ENCODE measurements at places on chromosomes 7 and 10. TPM values are rescaled to one million over a fixed set of nuclear protein-coding genes. Genes with fewer than 3 reads are reported as not detected.

The ECHDC3 gene
- total RNA-seq = 9.3 TPM

The OR6V1 gene
- not detected for total RNA-seq

The SMO gene
- 70.0 TPM for total RNA-seq

The BTBD16 gene
- total RNA-seq = not detected

The CRTAC1 gene
- total RNA-seq = 0.46 TPM

The HSPB1 gene
- 175 TPM for total RNA-seq

The TMEM130 gene
- 1.7 TPM for total RNA-seq

The GBX1 gene
- not detected for total RNA-seq

GRCh38 chr10:118027397-118027796 lies 19.3 kb downstream of the RAB11FIP2 start:
- no peak for DNase-seq
- H3K36me3 ChIP-seq = no peaks in the 10 kb centered on the region
- no peaks in the 10 kb centered on the region for H3K27me3 ChIP-seq
- H3K4me1 ChIP-seq = no peaks in the 10 kb centered on the region
- H3K4me3 ChIP-seq = no peak overlapping the region
- H3K27ac ChIP-seq = no peak overlapping the region

- no peaks in the 10 kb centered on the region for H3K36me3 ChIP-seq
- no peak for DNase-seq
- no peaks in the 10 kb centered on the region for H3K27me3 ChIP-seq
- no peak overlapping the region for H3K4me3 ChIP-seq
- no peaks in the 10 kb centered on the region for H3K4me1 ChIP-seq
Observed at GRCh38 chr7:25527665-25528170, 299.4 kb upstream of the NPVF start.

DNA sequence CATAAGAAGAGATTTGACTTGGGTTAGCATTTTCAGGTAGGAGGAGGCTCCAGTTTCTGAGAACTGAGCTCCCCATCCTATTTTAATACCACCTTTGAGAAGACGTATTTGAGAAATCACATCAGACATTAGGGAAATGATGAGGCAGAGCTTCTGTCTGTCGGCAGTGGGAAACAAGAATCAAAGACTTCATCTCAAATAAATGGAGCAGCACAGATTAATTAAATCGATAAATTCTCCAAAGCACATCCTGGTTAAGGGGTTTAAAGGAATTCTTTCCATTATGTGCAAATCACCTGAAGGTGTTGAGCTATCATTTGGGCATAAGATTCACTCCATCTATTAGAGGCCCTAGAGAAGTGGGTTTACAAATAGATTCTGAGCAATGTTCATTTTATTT lies 7.6 kb downstream of the ADARB2 start:
- H3K4me3 ChIP-seq = no peak overlapping the region
- no peaks in the 10 kb centered on the region for H3K36me3 ChIP-seq
- DNase-seq = no peak
- no peak overlapping the region for H3K27ac ChIP-seq

GRCh38 chr7:74290981-74291441 lies 1.8 kb downstream of the CLIP2 start:
- H3K27ac ChIP-seq = no peak overlapping the region
- peaks cover 7% of the 10 kb centered on the region for H3K4me1 ChIP-seq
- DNase-seq = no peak
- peaks cover 10% of the 10 kb centered on the region for H3K36me3 ChIP-seq

- no peak overlapping the region for H3K4me3 ChIP-seq
- no peaks in the 10 kb centered on the region for H3K36me3 ChIP-seq
- H3K27me3 ChIP-seq = no peaks in the 10 kb centered on the region
- H3K27ac ChIP-seq = no peak overlapping the region
- H3K4me1 ChIP-seq = no peaks in the 10 kb centered on the region
Observed at GRCh38 chr10:24708081-24708480, 15.6 kb downstream of the ARHGAP21 start.

- no peak overlapping the region for H3K4me3 ChIP-seq
- H3K36me3 ChIP-seq = no peaks in the 10 kb centered on the region
- H3K27ac ChIP-seq = no peak overlapping the region
- H3K27me3 ChIP-seq = no peaks in the 10 kb centered on the region
- DNase-seq = no peak
Observed at GRCh38 chr10:121702351-121703320, 104.4 kb upstream of the FGFR2 start.

GRCh38 chr7:112140600-112140999 lies 65.6 kb downstream of the DOCK4 start:
- no peaks in the 10 kb centered on the region for H3K36me3 ChIP-seq
- DNase-seq = no peak
- no peaks in the 10 kb centered on the region for H3K27me3 ChIP-seq

- peaks cover 4% of the 10 kb centered on the region for H3K4me1 ChIP-seq
- peaks cover 9% of the 10 kb centered on the region for H3K36me3 ChIP-seq
- H3K27ac ChIP-seq = no peak overlapping the region
- no peak for DNase-seq
Observed at GRCh38 chr10:6603142-6604125, 23.4 kb upstream of the PRKCQ start.

- peaks cover 3% of the 10 kb centered on the region for H3K4me1 ChIP-seq
- no peaks in the 10 kb centered on the region for H3K36me3 ChIP-seq
- 0 out of 3 replicates have a peak overlapping the region, but pooled peaks have one; percentile 30 for H3K4me3 ChIP-seq
- peak; percentile 45 for DNase-seq
- no peak overlapping the region for H3K27ac ChIP-seq
Observed at GRCh38 chr10:86293396-86293791, 73.2 kb downstream of the GRID1 start.

DNA sequence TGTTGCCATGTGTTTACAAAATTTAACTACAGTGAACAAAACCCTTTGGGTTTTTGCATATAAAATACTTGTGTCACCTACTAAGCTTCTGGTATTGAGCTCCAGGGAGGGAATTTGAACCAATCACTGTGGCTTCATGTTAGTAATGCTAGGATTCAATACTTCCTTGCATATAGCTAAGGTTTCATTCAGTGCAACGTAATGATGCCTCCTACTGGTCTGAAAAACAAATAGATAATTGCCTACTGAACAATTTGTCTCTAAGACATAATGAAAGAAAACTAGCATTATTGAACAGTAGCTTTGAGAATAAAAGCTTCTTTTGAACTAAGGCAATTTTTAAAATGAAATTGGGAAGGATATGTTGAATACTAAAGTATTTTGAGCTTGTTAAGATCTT lies 244.4 kb downstream of the ZWINT start:
- H3K4me3 ChIP-seq = no peak overlapping the region
- no peaks in the 10 kb centered on the region for H3K36me3 ChIP-seq
- no peak for DNase-seq

- H3K4me1 ChIP-seq = no peaks in the 10 kb centered on the region
- no peak for DNase-seq
- H3K27ac ChIP-seq = no peak overlapping the region
- H3K36me3 ChIP-seq = no peaks in the 10 kb centered on the region
- no peaks in the 10 kb centered on the region for H3K27me3 ChIP-seq
Observed at GRCh38 chr10:87000491-87000890, 19.6 kb upstream of the FAM25A start.

GRCh38 chr7:106223156-106223555 lies 61.6 kb downstream of the NAMPT start:
- no peak overlapping the region for H3K4me3 ChIP-seq
- H3K27me3 ChIP-seq = no peaks in the 10 kb centered on the region
- H3K4me1 ChIP-seq = no peaks in the 10 kb centered on the region
- no peak for DNase-seq
- no peak overlapping the region for H3K27ac ChIP-seq

DNA sequence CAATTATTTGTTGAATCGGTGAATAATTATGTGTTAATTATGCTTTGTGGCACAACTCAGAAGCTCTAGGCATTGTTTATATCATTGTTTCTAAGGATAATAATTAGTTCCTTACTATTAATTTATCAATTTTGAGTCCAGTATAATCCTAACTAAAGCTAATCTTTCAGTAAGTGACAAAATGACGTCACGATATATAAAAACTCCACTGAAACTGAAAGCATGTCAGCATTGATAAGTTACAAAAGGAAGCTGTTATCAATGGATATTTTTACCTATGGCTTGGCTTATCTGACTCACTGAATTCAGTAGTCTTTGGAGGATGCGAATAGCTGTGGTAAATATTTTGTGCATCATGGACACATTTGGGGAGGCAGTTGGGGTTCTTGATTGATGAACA lies 793.1 kb downstream of the NXPH1 start:
- H3K36me3 ChIP-seq = no peaks in the 10 kb centered on the region
- H3K4me3 ChIP-seq = no peak overlapping the region
- H3K4me1 ChIP-seq = no peaks in the 10 kb centered on the region
- no peak for DNase-seq

DNA sequence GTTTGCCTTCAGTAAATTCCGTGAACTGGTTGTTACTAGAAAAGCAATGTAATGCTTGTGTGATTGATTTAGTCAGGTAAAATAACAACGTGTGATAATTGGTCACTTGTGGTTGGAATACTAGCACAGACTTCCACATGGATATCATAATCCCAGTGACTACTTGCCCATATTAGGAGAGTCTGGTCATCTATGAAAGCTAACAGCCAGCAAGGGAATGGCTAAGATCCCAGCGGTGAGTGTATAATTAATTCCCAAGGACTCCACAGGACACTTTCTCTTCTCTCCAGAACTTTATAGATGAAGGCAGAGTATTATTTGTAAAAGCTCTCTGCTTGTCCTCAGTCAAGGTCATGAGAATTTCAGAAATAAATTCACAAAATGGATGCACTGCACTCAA lies 662.6 kb upstream of the TEX47 start:
- H3K27me3 ChIP-seq = no peaks in the 10 kb centered on the region
- H3K27ac ChIP-seq = no peak overlapping the region
- DNase-seq = no peak
- no peak overlapping the region for H3K4me3 ChIP-seq
- no peaks in the 10 kb centered on the region for H3K4me1 ChIP-seq

GRCh38 chr7:86978808-86979506 lies 80.5 kb downstream of the ELAPOR2 start:
- H3K27me3 ChIP-seq = no peaks in the 10 kb centered on the region
- no peak overlapping the region for H3K27ac ChIP-seq
- DNase-seq = no peak
- no peaks in the 10 kb centered on the region for H3K4me1 ChIP-seq

GRCh38 chr7:113698556-113699220 lies 220.1 kb downstream of the PPP1R3A start:
- no peaks in the 10 kb centered on the region for H3K27me3 ChIP-seq
- no peak for DNase-seq
- H3K4me1 ChIP-seq = no peaks in the 10 kb centered on the region
- H3K4me3 ChIP-seq = no peak overlapping the region

DNA sequence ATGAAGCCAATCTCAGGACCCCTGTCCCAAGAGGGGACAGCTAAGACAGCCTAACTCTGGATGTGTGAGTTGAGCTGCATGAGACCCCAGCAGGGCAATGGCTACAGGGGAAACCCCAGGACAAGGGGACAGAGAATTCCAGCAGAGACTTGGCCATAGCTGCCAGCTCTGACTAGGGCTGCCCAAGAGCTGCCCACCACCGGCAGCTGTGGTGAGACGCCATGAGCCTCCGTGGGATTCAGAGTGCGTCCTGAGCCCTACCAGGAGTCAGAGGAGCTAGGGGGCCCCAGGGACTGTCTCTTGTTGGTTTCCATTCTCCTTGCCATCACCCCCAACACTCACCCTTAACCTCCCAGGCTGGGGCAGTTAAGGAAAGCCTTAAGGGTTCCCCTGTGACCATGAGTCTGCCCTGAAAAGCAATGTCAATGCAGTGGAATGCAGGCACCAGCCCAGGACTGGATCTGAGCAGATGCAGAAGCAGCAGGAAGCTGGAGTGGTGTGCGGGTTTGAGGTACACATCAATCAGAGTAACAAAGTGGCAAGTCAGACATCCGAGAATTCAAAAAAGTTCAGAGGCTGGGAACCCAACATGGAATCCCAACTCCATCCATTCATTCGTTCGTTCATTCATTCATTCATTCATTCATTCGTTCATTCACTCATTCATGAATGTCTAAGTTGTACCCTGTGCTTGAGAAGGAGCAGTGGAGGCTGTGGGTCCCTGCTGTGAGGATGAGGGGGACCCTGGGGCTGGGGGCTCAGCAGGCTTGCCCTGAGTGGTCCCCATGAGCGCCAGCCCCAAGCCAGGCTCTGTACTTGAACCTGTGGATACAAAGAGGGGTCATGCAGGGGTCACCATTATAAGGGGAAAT lies 52.9 kb downstream of the C10orf120 start:
- H3K4me1 ChIP-seq = no peaks in the 10 kb centered on the region
- no peak overlapping the region for H3K4me3 ChIP-seq
- no peak overlapping the region for H3K27ac ChIP-seq
- no peak for DNase-seq
- no peaks in the 10 kb centered on the region for H3K27me3 ChIP-seq
- no peaks in the 10 kb centered on the region for H3K36me3 ChIP-seq

DNA sequence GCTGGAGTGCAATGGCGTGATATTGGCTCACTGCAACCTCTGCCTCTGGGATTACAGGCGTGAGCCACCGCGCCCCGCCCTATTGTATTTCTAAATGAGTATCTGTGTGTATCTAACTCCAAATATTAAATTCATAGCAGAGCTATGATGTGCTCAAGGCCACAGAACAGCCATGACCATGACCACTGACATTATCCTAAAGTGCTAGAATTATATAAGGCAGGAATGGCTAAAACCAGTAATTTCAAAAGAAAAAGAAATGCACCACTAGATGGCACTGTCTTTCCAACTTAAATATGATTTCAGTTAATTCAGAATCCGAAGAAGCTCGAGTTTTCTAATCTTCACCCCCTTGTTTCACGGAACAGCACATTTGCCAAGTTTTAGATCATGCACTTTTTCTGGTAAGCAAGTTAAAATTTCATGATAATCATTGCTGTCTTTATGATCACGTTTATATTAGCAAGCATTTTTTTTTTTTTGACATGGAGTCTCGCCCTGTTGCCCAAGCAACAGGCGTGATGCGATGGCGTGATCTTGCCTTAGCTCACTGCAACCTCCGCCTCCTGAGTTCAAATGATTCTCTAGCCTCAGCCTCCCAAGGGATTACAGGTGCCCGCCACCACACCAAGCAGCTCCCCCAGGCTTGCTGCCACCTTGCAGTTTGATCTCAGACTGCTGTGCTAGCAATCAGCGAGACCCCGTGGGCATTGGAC lies 65.3 kb downstream of the OR13A1 start:
- peak; percentile 55 for DNase-seq
- H3K36me3 ChIP-seq = no peaks in the 10 kb centered on the region
- H3K4me3 ChIP-seq = peak overlapping the region; percentile 69
- H3K27ac ChIP-seq = no peak overlapping the region
- H3K4me1 ChIP-seq = no peaks in the 10 kb centered on the region

GRCh38 chr10:48684792-48685623 lies at the start of gene WDFY4:
WDFY4 (plus strand) TSS chr10:48684873; CDS start chr10:48709733, 24,860 bp downstream.
- no peak for DNase-seq
- H3K4me1 ChIP-seq = no peaks in the 10 kb centered on the region
- H3K36me3 ChIP-seq = no peaks in the 10 kb centered on the region
- H3K27ac ChIP-seq = no peak within 1 kb of the TSS
- no peak within 1 kb of the TSS for H3K4me3 ChIP-seq

- no peak for DNase-seq
- no peaks in the 10 kb centered on the region for H3K36me3 ChIP-seq
- H3K27me3 ChIP-seq = no peaks in the 10 kb centered on the region
- no peak overlapping the region for H3K27ac ChIP-seq
Observed at GRCh38 chr7:94177441-94177840, 173.3 kb upstream of the BET1 start.

DNA sequence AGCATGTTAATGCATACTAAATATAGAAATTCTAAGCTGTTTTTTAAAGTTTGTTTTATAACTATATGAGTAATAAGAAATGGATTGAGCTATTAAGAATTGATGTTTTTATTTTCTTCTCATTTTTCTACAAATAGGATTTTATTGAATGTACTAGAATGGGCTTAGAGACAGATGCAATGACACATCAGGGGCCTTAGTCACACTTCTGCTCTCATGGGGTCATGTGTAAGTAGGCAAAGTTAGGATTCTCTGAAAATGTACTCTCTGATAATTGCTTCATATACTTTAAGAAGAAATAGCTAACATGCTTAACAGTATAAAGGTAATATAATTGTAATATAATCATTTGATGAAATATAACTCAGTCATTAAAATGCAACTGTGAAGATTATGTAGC lies 154.6 kb downstream of the ZNF438 start:
- H3K27me3 ChIP-seq = no peaks in the 10 kb centered on the region
- H3K4me1 ChIP-seq = no peaks in the 10 kb centered on the region
- DNase-seq = no peak

Data from H9 (cell line).